Ovary (tissue), 10 donors: ENCODE measurements at places on chromosomes 12 and 14.

DNA sequence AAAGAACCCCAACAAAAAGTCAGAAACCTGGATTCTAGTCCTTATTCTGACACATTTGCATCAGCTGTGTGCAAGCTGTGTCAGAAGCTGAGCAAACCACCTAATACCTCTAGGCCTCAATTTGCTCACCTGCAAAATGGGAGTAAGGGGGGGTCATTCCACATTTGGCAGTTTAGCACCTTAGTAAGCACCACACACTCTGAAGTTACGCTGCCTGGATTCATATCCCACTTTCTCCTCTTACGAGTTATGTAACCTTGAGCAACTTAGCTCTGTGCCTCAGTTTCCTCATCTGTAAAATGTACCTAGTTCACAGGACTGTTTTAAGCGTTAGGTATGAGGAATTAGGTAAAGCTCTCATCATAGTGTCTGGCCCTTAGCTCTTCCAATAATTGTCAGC is 218.9 kb downstream of the PPM1H start:
- DNase-seq, result no peak

GRCh38 chr12:104699489-104700190 is 242.9 kb downstream of the CHST11 start:
- no peak for DNase-seq

GRCh38 chr14:71235875-71236274 is 328.6 kb downstream of the PCNX1 start:
- no peak for DNase-seq

DNA sequence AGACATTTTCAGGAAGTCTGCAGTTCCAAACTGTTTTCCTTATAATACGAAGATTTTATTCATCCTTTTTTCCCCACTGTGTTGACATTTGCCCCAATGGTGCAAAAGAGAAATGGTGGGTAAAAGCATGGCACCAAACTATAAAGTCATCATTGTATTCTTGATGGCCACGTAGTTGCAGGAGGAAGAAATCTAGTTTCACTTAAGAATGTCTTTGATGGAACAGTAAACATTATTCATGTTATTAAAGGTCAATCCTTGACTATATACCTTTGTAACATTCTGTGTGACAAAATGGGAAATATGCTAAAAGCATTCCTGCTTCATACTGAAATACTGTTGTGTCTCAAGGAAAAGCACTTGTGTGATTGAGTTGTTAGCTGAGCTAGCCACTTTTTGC is 80.1 kb downstream of the PRKCH start:
- no peak for DNase-seq

- DNase-seq, result no peak
These were observed 118.0 kb downstream of the TRHDE start for GRCh38 chr12:72390146-72390545.

DNA sequence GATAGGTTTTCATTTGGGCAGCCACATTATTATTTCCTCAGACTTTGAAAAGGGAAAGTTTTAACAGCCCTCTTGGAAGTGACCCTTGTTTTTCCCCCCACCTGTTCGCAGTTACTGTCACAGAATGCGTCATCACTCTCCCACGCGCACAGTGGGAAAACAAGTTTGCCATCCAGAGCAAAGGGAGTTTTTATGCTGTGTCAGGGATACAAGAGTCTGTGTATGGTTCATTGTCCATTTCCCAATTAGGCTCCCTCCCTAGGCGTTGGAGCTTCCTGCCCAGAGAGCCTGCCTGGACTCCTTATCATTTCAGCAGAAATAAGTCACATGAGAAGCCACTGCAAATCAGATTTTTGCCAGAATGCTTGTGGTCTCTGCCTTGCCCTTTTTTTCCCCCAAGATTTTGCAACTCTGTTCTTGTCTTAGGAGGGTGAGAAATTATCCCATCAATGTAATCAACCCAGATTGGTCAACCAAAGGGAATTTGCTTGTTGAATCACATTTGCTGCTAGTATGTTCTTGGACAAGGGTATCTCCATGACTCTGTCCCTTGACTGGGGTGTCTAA is 104.1 kb downstream of the IGF1 start:
- no peak for DNase-seq

DNA sequence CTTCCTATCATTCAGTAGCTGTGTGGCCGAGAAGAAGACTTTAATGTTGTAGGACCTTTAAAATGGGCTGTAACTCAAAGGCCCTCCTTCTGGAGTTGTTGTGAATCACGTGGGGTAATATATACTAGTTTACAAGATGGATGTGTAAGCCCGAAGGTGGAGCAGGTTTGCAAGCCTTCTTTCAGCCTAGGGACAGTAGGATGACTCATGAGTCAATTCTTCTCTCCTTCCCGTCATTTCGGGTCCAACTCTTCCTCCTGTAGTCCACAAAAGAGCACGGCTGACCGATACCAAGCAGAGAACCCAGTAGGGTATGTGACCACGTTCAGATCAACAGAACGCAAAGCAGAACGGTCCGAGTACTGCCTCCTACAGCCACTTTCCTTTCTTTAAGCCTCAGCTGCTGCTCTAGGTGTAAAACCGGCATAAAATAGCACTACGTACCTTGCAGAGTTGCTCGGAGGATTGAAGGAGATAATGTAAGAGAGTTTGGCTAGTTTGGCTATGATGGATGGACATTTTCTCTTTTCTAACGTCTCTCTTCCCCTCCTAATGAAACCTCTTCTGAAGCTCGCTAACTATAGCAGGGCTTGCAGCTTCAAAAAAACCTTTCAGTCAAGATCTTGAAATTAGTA is 1.3 kb upstream of the RASSF3 start:
- DNase-seq, result no peak

- DNase-seq, result no peak
These were observed 58.3 kb upstream of the EEA1 start for GRCh38 chr12:92987362-92987761.

- DNase-seq, result peak; percentile 55
These were observed 20.0 kb downstream of the MAP3K9 start for GRCh38 chr14:70789361-70789760.
